ENCODE measurements at places on chromosomes 5 and 9.

- DNase-seq = no peak
Measured at GRCh38 chr5:1412163-1412562, 33.1 kb downstream of the SLC6A3 start.

GRCh38 chr9:114371973-114372917 lies 15.5 kb downstream of the AKNA start:
- DNase-seq = no peak

- DNase-seq = no peak
Measured at GRCh38 chr5:133763744-133764143, 151.4 kb upstream of the FSTL4 start.

GRCh38 chr5:2001300-2001699 lies 118.6 kb upstream of the IRX4 start:
- DNase-seq = no peak

- DNase-seq = no peak
Measured at GRCh38 chr9:114281473-114282103, 41.3 kb upstream of the ORM1 start.

GRCh38 chr5:5306696-5307095 lies 115.8 kb upstream of the ICE1 start:
- no peak for DNase-seq

DNA sequence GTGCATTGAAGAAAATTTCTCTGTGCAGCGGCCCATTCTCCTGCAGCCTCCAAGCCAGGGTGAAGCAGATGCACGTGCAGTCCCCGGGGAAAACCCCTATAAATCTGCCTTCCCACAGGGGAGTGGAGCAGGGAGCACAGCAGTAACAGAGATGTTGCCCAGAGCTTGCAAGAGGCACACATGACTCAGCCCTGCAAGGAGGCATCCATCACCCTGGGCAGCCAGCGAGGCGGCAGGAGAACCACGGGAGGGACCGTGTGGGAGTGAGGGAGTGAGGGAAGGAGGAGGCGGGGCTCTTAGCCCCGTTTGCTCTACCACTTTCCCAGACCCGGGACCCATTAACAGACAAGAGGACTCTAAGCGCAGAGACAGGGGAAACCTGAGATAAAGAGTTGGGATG lies 96.2 kb upstream of the ARAP3 start:
- no peak for DNase-seq

DNA sequence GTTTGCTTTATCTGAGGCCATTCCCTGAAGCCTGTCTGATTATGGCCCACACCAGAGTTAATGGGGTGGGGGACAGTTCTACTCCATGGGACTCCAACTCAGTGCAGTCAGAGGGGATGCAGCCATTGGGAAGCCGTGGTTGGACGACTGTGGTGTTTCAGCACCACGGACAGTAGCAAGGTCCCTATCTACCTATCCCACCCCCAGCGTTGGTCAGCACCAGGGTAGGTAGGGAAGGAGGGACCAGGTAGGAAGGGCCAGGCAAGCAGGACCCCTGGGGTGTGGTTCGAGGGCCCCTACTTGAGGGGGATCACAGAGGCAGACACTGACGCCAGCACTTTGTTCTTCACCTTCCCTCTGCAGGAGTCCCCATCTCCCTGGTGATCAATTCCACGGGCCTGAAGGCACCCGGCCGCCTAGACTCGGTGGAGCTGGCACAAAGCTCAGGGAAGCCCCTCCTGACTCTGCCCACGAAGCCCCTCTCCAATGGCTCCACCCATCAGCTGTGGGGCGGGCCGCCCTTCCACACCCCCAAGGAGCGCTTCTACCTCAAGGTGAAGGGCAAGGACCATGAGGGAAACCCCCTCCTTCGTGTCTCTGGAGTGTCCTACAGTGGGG lies 33.2 kb downstream of the HMCN2 start:
- no peak for DNase-seq

DNA sequence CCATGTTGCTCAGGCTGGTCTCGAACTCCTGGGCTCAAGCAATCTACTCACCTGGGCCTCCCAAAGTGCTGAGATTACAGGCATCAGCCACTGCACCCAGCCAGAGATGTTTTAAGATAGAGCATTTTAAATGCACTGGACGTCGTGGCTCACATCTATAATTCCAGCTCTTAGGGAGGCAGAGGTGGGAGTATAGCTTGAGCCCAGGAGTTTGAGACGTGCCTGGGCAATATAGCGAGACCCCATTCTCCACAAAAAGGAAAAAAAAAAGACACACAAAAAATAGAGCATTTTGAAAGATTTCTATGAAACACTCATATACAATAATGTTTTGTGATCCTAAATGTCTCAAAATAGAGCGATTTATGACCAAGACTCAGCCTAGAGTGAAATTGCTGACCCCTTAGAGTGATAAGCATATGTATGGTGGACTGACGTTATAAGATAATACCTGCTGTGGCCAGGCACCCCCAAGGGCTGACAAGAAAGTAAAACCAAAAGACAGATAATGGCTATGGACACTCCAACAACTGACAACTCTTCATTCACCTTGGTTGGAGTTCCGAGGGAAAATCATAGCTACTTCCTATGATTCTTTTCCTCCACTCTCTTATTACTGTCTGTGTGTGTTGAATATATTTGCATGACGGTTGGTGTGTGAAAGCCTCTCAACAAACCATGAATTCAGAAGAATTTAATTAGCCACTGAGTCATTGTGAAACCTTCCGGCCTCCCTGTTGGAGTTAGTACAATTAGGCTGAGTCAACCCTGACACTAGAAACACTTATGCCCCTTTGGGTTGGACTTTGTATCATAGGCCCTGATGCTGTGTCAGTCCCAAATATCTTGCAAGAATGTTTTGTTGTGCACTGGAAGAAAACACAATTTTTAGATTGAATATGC lies 526.5 kb upstream of the NUDT12 start:
- no peak for DNase-seq

Measured in NCI-H510A treated with DMSO at 0.1 percent for 48 hours (cell line).